ENCODE measurements at places on chromosomes 4 and X.

DNA sequence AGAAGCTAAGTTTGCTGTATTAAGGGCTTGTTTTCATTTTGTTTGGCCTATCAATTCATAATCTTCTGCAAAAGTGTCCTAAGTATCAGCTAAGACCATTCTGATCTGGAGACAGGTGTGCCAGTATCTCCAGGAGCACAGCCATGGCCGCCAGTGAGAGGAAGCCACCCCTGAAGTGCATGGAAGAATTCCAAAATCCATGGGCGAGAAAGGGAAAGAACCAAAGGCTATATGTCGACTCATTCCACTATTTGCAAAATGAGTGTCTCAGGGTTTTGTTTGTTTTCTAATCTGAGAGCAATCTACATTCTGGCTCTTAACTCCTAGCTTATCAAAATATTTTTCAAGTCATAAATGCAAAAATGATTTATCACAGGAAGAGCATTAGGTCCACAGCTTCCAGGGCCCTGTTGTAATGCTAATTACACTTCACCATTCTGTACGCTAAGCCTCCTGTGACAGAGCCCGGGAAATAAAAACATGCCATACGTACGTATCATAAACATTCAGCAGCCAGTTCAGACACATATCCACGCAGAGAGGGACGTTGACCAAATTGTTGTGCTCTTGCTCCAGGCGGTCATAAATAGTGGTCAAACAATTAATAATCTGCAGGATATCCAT, 137.3 kb upstream of the FTHL17 start:
- no peak for DNase-seq

- DNase-seq, result no peak
These were observed 37.3 kb upstream of the RASL11B start for GRCh38 chr4:52824603-52825459.

DNA sequence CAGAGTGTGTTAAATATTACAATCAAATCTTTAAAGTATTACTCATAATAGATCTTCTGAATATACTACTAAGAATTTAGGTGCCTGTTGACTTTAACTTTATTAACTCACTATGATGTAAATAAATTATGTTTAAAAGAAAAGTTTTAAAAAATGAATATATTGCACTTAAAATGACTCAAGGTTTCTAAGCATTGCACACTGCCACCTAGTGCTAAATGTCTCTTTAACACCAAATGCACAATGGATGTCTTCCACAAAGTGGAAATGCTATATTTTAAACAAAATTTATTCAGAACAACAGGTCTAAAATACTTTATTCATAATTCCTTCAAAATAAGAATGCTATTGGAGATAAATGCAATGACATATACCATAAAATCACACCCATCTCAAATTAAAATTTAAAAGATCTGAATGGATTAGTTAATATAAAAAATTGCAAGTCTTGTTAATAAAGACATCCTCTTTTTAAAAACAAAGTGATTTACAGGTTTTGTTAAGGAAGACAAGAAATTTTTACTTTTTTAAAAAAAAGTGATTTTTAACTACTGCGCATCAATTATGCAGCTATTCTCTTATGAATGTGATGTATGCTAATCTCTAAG, 5.5 kb downstream of the INPP4B start:
- no peak for DNase-seq

DNA sequence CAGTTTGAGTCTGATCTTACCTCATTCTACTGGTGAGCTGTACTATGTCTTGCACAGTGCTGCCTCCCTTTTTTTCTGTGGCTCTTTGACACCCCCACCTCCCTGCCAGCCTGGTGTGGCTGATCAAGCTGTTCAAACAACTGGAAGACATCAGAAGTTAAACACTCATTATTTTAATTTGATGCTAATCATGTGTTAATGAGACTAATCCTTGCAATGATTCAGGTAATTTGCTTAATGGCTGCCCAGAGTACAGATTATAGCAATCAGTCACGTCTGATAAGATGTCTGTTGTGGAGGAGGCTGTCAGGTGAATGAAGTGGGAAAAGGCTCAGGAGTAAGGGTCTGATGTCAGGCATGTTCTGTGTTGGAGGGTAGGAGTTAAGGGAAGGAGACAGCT, 87.4 kb upstream of the GK2 start:
- DNase-seq, result no peak

DNA sequence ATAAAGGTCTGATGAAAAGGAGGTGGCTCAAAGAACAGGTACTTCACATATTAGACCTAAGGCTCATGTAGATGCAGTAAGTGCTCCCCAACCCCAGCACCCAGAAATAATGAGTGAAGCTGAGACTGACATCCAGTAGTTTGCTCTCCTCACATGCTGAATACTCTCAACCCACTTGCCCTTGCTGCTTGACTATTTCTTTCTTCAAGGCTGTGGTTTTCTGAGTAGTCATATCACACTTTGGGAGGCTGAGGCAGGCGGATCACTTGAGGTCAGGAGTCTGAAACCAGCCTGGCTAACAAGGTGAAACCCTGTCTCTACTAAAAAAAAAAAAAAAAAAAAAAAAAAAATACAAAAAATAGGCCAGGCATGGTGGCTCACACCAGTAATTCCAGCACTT, 51.5 kb upstream of the PRPS1 start:
- no peak for DNase-seq

DNA sequence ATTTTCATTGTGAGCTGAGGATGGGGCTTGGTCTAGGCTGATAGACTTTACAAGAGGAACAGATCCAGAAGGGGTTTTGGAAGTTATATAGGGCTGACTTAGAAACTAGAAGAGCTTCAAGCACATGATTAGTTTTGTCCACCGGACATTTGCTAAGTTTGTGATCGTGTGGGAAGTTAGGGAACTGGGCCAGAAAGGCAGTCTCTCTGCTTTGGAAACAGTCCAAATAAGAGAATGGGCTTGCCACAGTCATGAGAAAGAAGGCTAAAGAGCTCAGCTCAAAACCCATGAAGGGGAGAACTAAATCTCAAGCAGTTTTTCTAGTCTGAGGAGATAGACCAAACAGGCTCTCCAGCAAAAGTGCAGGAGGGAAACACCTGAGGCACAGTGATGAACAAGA, 67.8 kb downstream of the ZNF674 start:
- DNase-seq, result no peak

GRCh38 chr4:152635851-152636250, 43.9 kb downstream of the TMEM154 start:
- DNase-seq, result no peak

- no peak for DNase-seq
These were observed 16.3 kb upstream of the DHRSX start for GRCh38 chrX:2517055-2517454.

DNA sequence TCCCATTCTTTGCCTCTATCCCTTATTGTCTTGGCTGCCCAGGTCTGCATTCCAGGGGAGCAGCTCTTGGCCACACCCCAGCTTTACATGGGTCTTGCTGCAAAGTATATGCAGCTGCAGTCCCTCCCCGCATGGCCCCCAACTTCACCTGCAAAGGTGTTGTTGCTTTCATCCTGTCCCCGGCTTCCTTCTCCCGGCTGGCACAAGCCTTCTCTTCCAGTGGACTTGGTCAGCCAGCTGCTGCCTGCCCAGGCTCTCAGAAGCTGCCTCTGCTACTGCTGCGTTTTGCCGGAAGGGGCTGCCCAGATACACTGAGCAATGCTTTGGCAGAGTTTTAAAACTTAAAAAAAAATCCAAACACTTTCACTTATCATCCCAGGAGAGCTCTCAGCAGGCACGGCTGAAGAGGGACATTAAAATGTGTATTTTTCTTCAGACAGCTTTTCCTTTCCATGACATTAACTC, 121.2 kb upstream of the PDLIM3 start:
- DNase-seq, result no peak

GRCh38 chrX:36543499-36543898, 464.7 kb upstream of the FAM47C start:
- no peak for DNase-seq

GRCh38 chr4:26268246-26268645, 52.6 kb upstream of the RBPJ start:
- DNase-seq, result no peak

Measured in stimulated activated CD8-positive, alpha-beta memory T cell treated with anti-CD3 and anti-CD28 coated beads, Interleukin-15, amount 100 ng/mL, for 24 hours (primary cell).